ENCODE measurements at places on chromosomes 6 and 20.

GRCh38 chr6:35025232-35026188 lies 115.6 kb downstream of the TCP11 start:
- no peak for DNase-seq

- no peak for DNase-seq
Observed at GRCh38 chr20:52812231-52812847, 159.8 kb upstream of the TSHZ2 start.

- DNase-seq, result no peak
Observed at GRCh38 chr6:137001299-137001976, 43.3 kb downstream of the IL20RA start.

- DNase-seq, result no peak
Observed at GRCh38 chr20:6026051-6026450, 27.8 kb downstream of the LRRN4 start.

GRCh38 chr6:138622967-138623366 lies 123.7 kb upstream of the NHSL1 start:
- DNase-seq, result no peak

DNA sequence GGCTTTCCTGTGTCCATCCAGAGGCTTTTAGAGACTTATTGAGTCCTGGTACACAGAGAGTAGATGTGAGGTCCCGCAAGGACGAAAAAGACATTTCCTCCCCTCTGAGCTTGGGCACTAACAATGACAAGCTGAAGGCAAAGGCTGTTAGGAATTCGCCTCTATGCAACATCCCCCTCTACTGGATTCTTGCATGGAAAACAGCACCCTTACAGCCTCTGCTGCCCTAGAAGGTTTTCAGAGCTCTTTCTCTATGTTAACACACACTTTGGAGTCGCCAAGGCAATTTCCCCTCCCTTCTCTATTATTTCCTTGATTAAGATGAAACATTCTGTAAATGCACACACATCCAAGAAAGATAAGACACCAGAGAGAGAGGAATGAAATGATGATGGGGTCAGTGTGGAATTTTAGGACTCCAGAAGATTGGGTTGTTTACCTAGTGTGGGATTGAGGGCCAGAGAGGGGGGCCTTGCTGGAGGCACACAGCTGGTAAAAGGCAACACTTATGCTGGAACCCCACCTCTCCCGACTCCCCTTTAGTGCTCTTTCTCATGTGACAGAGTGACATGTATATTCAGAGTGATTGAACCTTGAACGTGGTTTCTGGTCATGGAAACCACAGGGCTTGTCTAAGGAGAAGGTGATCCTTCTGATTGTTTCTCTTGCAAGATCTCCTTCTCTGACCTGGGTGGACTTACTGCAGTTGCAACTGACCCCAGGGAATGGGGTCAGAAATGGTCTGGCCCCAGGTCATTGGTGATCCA lies 300.7 kb downstream of the CLIC5 start:
- DNase-seq, result peak; percentile 18

- no peak for DNase-seq
Observed at GRCh38 chr20:61316346-61316745, 64.3 kb downstream of the CDH4 start.

- no peak for DNase-seq
Observed at GRCh38 chr20:57393321-57394120, 2.3 kb downstream of the RBM38 start.

DNA sequence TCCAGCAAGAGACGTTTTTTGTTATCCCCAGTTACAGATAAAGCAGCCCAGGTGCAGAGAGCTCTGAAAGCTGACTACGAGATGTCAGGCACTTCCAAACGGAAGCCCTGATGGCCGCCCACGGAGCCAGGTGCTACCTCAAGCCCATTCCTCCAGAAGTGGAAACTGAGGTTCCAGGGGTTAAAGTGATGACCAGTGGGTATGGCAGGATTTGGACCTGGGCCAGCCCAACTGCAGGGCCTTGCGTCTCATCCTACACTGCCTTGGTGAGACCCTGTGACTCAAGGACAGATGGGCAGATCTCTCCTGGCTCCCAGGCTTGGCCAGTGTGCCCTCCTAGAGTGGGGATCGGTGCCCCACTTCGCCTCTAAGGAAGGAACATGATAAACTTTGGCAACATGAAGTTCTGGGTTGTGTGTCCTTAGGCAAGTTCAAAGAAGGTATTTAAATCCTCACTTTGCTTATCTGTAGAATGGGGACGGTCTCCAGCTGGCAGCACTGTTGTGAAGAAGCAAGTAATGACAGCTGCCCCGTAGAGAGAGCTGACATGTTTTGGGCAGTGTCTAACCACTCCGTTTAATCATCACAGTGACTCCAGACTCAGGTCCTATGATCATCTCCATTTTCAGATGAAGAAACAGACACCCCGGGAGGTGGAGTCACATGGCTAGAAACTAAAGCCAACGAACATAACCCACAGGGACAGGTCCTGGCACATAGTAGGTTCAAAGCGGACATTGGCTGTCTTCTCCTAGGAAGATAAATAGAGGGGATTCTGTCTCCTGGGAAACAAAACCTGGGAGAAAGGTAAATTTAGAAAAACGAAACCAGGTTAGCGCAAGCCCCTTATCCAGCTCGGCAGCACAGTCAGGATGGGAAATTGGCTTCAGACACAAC lies 34.4 kb upstream of the CDH22 start:
- DNase-seq, result no peak

- DNase-seq, result no peak
Observed at GRCh38 chr6:106884576-106884975, 90.0 kb downstream of the CD24 start.

DNA sequence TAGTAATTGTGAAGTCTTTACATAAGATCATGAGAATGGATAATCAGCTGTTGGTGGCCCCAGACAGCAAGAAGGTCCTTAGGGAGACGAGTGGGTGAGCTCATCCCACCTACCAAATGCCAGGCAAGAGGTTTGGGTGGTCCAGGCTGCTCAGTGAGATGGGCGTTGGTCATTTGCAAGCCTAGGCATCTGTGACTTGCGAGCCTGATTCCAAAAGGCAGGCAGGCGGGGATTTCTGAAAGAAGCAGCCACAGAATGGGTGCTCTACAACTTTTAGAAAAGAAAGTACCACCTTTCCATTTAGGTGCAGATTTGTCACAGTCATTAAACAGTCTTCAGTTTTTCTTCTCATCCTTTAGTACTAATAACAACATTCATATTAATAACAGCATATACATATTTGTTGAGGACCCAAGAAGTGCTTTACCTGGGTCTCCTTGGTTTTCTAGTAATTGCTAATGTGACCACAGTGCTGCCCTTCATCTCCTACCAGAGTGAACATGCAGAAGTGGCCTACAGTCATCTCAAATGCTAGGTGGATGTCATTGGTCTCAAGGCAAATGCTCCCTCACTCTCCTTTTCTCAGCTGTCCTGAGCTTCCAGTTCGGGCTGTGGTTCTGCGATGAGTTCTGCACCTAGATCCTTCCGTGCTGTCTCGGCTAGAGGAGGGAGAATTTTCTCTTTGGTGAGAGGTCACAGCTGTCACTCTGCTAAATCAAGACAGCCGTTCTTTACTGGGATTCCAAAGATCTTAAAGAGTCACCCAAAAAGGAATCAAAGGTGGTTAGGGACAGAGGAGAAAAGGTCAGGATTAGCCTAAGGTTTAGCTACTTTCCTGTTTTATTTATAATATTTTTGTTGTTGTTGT lies 2.7 kb downstream of the WRNIP1 start:
- DNase-seq, result no peak

DNA sequence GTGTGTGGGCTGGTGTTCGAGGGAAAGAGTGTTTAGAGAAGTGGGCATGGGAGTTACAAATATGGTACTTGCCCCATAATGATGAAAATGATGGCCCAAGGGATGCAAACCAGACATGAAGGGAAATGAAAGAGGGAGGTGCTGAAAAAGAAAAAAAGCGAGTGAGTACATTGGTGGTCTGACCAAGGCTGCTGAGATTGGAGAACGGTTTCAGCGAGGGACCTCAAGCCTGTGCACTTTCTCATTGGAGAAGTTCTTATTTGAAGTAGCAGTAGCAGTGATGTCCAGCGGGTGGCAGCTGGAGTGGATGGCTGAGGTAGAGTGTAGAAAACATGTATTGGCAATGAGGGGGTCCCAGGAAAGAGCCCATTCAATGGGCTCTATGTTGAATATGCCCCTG lies 54.8 kb downstream of the TNFAIP3 start:
- DNase-seq, result no peak

- DNase-seq, result no peak
Observed at GRCh38 chr6:89145091-89145955, 532 bp upstream of the PM20D2 start.

GRCh38 chr6:14735956-14736486 lies 509.8 kb upstream of the JARID2 start:
- no peak for DNase-seq

DNA sequence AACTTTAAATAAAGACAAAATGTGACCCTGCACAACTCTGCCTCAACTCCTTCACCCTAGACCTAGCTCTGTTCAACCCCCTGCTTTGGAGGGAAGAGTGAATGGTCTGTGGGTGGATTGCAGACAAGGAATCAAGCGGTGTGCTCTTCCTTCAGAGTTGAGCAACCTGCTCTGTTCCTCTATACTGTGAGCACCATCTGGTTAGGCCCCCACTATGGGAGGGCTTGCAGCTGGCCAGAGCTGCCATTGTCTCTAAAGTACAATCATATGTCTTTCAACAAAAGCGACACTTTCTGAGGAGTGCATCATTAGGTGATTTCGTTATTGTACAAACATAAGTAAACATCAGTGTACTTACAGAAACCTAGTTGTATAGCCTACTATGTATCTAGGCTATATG lies 406.1 kb upstream of the MARCKS start:
- no peak for DNase-seq

DNA sequence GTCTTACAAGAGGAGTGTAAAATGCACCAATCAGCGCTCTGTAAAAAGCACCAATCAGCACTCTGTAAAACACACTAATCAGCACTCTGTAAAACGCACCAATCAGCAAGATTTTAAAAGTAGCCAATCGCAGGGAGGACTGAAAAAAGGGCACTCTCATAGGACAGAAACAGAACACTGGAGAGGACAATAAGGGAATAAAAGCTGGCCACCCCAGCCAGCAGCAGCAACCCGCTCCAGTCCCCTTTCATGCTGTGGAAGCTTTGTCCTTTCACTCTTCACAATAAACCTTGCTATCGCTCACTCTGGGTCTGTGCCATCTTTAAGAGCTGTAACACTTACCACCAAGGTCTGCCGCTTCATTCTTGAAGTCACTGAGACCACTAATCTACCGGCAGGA lies 1.7 kb upstream of the AIG1 start:
- no peak for DNase-seq

- DNase-seq, result no peak
Observed at GRCh38 chr6:68727699-68728098, 92.6 kb downstream of the ADGRB3 start.

GRCh38 chr20:50968289-50968688 lies 9.7 kb downstream of the MOCS3 start:
- DNase-seq, result no peak
